CD4-positive, alpha-beta T cell (primary cell): ENCODE measurements at places on chromosomes 7 and 10.

DNA sequence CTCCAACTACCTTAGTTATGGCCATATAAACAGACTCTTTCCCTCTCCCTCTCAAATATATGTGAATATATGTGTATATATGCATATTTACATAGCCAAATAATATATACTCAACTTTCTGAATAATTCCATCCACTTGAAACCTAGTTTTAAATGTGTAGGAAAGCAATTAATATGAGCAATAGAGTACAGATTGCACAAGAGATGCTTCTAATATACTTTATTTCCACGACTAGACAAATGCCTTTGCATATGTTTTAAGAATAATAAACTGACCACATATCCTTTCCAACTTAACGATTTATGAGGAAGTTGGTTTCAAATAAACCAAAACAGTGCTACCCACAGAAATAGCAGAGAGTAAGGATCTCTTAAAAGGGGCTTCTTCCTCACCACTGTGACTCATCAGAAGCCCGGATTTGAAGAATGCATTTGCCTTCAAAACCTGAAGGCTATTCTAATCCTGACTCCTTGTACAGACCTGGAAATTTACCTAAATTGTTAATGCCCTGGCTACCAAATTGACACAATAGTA is 266.3 kb downstream of the AHR start:
- no peak for DNase-seq

- DNase-seq = no peak
Measured at GRCh38 chr7:156772725-156773124, 120.3 kb downstream of the LMBR1 start.

- no peak for DNase-seq
Measured at GRCh38 chr10:79269443-79269842, 77.8 kb upstream of the PPIF start.

- DNase-seq = no peak
Measured at GRCh38 chr7:93566876-93567275, 7.6 kb downstream of the CALCR start.

DNA sequence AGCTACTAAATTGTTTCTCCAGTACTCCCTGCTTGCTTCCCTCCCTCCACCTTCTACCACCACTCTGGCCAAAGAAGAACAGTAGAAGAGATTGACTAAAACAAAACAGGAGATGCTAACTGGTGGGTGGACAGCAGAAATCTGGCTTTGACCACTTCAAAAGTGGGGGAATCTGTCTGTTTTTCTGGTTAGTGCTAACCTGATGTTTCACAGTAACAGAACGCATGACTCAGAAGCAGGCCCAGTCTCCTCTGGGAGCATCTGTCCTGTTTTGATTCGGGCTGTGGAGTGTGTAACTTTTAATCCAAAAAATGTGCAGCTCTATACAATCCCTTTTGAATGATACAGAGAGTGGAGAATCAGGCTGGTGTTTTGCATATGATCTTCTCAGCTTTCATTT is 32.7 kb upstream of the ZNF438 start:
- DNase-seq = no peak

GRCh38 chr7:7521259-7521658 is 14.4 kb downstream of the COL28A1 start:
- no peak for DNase-seq

DNA sequence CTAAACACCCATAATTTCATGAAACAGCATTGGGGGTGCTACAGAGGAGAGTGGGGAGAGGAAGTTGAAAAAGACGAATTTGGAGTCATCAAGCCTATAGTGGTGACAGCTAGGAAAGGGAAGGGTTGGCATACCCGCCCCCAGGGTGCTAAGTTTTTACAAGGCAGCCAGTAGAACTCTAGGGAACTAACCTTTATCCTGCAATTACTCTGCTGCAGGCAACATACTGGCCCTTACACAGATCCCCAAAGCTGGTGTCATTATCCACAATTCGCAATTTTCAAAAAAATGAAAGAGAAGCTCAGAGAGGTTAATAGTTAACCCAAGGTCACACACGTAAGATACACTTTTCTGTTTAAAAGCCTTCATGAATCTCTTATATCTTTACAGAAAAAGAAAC is 14.2 kb upstream of the SLC35B4 start:
- no peak for DNase-seq

DNA sequence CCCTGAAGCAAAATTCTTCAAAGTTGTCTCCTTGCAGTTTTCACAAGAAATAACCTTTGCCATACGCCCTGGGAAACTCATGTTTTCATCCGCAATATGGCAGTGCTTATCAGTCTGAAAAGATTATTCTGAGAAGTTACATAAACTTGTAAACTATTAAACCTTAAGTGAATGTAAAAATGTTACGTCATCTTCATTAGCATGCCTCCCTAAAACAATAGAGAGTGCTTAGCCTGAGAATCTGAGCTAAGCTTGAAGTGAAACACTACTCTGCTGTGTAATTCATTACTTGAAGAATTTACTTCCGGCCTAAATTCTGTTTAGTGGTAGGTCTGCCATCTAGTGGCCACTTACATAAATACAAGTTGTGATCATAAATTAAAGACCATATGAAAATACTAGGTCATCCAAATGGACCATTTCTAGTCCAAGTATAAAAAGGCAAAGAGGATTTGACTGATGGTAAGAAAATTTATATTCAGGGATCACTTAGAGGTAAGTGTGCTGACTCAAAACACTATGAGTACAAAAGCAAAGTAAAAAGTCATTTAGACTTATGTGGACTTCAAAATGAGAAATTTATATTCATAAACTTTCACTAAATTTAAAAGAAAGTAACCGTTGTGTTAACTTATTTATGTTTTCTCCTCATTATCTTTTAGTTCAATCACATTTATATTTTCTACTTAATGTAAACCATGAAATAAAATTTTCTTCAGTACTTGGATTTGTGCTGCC is 745.1 kb upstream of the LRRTM3 start:
- DNase-seq = peak; percentile 59

DNA sequence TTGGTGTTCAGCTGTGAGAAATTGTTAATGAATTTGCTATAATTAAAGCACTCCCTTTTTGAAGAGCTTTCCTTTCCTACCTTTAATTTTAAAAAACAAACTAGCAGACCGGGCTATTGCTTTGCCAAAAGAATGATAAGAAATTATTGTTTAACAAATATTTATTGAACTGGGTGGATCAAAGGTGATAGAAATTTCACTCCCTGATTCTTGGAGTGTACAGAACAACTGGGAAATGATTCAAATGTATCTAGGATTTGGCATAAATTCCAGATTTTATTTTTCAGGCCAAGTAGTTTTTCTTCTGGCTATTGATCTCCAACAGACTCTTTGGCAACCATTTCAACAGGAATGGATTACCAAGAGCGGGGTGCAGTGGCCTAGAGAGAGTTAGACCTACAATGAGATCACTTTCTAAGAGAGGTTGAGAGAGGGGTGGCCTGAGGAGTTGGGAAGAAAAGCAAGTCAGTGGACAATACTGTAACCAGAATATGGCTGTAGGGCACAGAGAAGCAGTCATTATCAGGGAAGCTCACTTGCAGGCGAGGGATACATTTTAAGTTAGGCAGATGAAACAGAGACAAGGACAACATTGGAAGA is 71.9 kb downstream of the PLXDC2 start:
- DNase-seq = no peak

GRCh38 chr10:95384011-95384704 is 93.4 kb upstream of the PDLIM1 start:
- DNase-seq = no peak

DNA sequence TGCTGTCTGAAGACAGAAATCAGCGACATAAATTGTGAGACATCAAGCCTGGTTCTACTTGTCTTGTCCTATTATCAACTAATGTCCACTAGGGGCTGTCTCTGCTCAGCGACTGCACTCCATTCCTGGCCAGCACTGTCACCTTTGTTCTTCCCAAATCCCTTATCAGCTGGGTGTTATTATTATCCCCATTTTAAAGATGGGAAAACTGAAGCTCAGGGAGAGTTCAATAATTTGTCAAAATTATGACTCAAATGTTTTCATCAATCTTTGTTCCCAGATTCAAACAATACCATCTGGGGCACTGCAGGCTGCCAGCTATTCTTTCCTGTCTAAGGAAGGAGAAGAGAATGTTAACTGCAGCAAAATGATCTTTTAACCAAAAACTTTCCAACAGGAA is 431.6 kb upstream of the NFE2L3 start:
- DNase-seq = no peak

DNA sequence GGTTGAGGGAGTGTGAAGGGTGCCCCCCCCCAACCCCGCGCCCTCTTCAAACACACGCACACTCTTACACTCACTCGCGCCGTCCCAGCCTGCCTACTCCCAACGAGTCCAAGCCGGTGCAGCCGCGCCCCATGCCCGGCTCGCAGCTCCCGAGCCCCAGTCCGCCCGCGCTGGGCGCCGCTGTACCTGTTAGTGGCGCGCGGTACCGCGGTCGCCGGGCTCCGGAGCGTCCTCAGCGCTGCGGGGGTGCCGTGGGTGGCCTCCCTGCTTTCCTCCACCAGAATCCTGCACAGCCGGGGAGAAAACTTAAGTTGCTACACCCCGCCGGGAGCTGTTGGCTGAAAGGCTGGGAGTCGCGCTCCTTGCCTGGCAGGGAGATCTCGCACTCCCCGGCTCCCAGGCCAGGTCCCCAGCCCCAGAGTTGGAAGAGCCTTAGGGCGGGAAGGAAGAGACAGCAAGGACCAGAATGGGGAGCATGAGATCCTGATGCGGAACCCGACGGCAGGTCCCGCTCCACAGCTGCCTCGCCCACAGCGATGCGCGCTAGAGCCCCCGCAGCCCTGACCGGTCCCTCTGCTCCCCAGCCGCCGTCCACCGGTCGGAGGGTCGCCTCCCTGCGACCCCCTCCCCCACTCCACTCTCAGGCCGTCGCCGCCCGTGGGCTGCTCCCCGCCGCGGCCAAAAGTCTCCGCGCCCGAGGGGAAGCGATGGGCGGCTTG is 863 bp downstream of the ST8SIA6 start:
- DNase-seq = peak; percentile 5

DNA sequence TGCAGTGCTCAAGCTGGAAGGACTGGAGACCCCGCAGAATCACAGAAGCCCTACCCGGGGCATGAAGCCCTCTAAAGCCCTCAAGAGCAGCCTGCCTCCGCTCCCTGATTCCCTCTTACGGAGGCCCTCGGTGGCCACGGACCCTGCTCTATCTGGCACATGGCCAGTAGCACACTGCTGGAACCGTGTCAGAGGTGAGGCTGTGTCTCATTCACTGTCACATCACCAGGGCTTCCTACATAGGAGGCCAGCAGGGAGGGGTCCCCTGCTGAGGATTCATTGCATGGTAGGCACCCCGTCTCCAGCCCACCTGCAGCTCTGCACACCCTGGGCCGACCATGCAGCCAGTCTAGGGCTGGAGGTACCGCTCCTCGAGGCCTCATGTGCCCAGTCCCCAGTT is 259.2 kb downstream of the TNS3 start:
- no peak for DNase-seq

GRCh38 chr7:100157334-100158228 is 942 bp downstream of the TRAPPC14 start:
- DNase-seq = no peak

GRCh38 chr7:15011289-15011688 is 108.7 kb upstream of the DGKB start:
- DNase-seq = no peak

DNA sequence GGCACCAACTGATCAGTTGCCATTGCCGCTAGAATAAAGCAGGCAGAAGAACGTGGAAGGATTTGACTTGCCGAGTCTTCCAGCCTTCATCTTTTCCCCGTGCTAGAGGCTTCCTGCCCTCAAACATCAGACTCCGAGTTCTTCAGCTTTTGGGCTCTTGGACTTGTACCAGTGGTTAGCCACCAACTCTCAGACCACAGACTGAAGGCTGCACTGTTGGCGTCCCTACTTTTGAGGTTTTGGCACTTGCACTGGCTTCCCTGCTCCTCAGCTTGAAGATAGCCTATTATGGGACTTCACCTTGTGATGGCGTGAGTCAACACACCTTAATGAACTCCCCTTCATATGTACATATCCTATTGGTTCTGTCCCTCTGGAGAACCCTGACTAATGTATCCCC is 57.3 kb upstream of the KCND2 start:
- DNase-seq = no peak

DNA sequence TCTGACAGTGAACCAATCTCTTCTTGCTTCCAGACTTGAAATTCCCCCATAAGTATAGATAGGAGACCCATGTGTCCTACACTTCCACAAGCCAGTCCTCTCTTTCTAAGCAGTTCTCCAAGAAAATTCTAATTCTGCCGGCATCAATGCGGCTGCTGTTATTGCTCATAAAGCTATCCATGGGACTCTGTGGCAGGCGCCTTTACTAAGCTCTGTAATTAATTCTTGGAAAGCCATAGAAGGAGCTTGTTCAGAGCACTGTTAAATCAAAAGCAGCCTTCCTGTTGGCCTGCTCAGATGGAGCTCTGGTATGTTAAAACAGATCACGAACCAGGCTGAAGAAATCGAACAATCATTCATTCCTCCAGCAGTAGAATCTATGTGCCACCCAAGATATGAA is 244.3 kb upstream of the NFE2L3 start:
- no peak for DNase-seq

DNA sequence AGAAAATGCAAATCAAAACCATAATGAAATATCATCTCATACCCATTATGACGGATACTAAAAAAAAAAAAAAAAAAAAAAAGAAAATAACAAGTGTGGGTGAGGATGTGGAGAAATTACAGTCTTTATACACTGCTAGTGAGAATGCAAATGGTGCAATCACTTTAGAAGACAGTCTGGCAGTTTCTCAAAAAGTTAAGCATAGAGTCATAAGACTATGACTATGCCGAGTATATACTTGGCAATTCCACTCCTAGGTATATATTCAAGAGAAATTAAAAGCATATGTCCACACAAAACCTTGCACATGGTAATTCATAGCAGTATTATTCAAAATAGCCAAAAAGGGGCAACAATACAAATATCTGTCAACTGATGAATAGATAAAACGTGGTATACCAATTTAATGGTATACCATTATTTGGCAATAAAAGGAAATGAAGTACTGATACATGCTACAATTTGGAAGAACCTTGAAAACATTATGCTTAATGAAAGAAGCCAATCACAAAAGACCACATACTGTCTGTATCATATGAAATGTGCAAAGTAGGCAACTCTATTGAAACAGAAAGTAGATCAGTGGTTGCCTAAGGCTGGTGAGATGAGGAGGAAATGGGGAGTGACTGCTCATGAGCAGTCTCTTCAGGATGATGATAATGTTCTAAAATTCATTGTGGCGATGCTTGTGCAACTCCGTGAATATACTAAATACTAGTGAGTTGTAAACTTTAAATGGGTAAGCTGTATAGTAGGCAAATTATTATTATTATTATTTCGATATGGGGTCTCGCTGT is 90.1 kb upstream of the NANOS1 start:
- no peak for DNase-seq

DNA sequence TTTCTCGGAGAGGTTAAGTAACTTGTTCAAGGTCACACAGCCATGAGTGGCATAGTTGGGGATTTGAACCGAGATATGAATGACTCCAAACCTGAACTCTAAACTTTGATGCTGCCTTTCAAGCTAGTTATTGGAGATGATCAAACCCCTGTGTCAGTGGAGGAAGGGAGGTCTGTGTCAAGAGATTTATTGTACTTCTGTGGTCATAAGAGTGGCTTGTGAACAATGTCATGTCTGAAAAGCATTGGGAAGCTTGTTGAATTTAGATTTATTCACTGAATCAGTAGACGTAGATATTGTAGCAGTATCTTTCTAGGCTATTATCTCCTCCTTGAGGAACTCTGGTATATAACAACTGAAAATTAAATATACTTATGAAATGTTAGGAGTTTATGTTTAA is 27.3 kb downstream of the SNX10 start:
- DNase-seq = no peak
